Left renal pelvis (tissue), 4 donors: ENCODE measurements at places on chromosomes 5 and 9. TPM values are rescaled to one million over a fixed set of nuclear protein-coding genes. Genes with fewer than 3 reads are reported as not detected.

Gene ADAMTSL1
- polyA plus RNA-seq, result 19.0 TPM

Gene SHC3
- 1.2 TPM for polyA plus RNA-seq

Gene MLANA
- 0.99 TPM for polyA plus RNA-seq

Gene GOLM1
- 170 TPM for polyA plus RNA-seq

Gene TOR1B
- polyA plus RNA-seq, result 19.3 TPM

Gene HTR1A
- not detected for polyA plus RNA-seq

Gene SLC36A3
- not detected for polyA plus RNA-seq

Gene PITX1
- polyA plus RNA-seq, result not detected

Gene KIF24
- polyA plus RNA-seq, result 5.5 TPM

Gene FOXD4L3
- not detected for polyA plus RNA-seq

GRCh38 chr9:82996941-82997340, 66.0 kb downstream of the RASEF start:
- no peak for DNase-seq

DNA sequence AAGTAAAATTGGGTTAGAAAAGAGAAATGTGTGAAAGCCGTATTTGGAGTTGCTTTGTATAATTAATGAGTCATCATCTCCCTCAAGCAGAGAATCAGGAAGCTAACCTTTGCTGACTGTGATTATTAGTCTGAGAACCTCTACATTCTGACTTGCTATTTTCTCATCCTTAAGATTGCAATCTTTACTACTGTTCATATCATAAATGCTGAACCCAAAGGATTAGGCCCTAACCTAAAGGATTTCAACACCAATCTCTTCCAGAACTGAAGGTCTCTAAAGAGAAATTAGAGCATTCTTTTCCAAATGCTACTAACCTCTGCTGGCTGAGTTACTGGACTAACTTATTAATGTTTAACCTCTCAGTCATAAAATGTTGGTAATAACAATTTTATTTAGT, 538.1 kb upstream of the MEF2C start:
- DNase-seq, result no peak

DNA sequence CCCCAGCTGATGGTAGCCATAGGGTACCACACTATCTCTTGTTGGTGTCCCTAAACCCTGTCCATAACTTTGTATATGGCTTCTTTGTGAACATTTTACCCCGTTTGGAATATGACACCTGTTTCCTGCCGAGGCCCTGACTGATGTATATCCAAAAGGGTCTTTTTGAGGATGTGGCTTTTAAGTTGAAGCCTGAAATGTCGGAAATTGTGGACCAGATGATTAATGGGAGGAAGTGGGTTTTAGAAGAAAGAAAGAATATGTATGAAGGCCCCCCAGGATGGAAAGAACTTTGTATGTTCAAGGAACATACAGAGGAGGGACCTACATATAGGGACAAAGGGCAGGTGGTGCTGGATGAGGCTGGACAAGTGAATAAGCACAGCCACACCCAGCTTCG, 16.7 kb upstream of the TNFSF8 start:
- DNase-seq, result no peak

DNA sequence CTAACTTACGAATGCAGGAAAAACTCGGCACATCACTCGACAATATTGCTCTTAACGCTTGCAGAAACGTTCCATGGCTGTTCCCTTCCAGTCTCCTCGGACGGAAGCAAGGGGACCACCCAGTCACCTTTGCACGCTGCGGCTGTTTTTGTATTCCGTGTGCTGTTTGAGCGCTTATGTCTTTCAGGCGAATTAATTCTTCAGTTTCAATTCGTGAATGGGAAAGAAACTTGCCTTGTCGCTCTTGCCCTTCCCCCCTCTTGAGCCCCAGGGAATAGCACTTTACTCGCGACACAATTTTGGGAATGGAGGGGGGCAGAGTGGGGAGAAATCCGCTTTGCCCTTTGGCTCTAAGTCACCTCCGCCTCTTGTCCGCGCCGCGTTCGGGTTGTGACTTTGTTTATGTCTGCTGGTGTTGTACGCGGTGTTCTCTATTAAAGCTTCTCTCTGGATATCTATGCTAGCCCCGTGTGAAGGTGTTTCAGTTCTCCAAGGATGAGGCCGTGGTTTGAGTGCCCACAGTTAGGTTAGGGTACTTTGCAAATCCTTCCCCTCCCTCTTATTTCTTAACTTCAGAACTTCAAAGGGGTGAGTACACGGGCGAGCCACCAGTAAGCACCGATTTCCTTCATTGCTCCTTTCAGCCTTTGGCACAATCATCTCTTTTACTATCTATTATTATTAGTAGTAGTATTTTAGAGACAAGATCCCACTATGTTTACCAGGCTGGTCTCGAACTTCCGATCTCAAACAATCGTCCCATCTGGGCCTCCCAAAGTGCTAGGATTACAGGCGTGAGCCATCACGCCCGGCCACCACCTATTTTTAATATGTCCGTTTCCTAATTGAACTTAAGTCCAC, 2.7 kb downstream of the FOXB2 start:
- DNase-seq, result no peak

DNA sequence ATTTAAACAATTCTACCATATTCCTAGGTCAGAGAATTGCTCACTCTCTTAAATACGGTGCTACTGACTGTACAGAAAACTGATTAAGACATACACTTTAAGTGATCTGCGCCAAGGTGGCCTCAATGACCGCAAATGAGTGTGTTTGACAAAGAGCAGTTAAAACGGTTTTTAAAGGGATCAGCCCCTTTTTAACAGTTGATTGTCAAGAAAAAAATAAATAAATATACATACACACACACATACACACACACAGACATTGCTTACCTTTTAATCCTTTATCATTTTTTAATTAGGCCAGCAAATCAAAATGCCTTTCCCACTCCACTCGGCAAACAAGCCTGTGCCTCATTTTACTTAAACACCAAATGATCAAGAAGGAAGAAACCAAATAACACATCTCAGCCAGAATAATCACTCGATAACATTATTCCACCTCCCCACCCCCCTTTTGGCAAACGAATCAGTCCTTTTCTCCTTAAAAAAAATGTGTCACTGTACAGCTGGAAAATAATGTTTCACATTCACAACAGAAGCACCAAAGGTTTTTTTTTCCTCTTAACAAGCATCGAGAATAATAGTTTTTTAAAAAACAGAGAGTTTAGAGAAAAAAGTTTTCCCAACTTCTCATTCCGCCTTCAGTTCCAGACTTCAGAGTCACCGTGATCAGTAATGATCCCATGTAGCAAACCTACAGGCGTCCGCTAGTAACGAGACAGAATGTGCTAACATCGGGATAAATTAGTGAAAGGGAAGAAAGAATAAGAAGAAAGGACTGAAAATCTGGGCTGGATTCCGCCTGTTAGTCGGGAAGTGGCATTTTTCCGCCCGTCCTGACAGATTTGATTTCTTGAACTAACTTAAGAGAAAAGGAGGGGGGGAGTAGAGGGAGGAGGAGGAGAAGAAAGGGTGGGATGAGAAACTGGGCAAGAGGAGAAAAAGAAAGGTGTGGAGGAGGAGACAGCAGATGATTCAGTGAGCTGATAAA, at the start of gene ZNF608:
ZNF608 (minus strand) TSS at position 712 of the 988 bp plus-strand sequence. CDS start 1,650 bp downstream, outside the sequence.
- DNase-seq, result no peak

DNA sequence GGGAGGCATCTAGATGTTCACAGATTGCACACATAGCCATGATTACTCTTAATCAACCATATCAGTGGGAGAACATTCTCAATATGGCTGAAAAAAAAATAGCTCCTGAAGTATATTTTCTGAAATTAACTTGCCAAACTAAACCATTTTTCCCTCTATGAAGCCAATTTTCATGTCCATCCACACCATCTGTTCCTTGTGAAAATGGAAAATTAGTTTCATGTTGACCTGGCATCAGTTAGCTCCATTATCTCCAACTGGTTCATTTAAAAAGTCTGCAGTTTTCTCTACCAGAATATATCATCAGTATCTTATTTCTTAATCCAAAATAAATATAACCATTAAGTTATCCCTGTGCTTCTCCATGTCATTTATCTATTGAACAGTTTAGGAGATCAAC, 138.8 kb upstream of the CDH10 start:
- no peak for DNase-seq

DNA sequence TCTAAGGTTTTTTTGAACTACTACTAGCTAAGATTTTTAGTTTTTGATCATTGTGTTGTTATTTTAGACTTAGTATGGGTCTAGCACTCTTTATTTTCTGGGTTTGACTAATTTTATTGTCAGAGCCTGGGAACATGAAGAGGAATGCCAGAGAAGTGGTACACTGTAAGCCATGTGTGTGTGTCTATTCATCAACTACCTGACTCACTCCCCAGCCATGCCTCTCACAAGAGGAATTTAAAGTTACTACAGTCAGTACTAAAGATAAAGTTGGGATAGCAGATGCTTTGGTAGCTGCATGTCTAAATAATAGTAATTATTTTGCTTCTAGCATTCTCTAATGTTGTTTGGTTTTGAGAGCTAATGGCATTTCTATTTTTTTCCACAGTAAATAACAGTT, 264.8 kb downstream of the CSNK1G3 start:
- no peak for DNase-seq

- DNase-seq, result no peak
These were observed 20.7 kb downstream of the TNFSF8 start for GRCh38 chr9:114909661-114910060.

- DNase-seq, result no peak
These were observed 4.5 kb downstream of the UBE2D2 start for GRCh38 chr5:139565411-139566305.

DNA sequence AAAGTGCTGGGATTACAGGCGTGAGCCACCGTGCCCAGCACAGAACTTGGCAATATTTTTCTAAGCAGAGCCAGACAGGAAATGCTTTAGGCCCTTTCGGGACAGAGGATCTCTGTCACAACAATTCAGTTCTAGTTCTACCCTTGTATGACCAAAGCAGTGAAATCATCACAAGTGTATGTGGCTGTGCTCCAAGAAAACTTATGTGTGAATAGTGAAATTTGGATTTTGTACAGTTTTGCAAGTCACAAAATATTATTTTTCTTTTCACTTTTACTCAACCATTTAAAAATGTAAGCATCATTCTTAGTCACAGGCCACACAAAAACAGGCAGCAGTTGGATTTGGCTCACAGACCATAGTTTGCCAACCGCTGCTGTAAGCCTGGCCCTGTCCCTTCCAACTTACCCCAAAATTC, 20.4 kb upstream of the PRUNE2 start:
- DNase-seq, result no peak

DNA sequence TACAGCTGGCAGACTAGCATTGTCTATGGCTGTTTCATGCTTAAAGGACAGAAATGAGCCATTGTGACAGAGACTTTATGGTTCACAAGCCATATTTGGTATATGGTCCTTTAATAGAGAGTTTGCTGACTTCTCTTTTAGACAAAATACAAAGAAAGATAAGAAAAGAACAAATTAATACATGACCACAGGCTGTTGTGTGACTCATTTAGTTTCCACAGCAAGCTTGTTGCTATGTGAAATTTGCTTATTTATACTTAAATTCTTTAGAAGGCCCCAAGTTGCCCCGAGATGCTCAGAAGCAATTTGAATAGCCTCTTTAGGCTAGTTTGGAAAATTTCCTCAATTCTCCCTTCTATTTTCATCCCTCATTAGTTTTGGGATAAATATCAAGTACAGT, 315.3 kb upstream of the RPS23 start:
- DNase-seq, result no peak

DNA sequence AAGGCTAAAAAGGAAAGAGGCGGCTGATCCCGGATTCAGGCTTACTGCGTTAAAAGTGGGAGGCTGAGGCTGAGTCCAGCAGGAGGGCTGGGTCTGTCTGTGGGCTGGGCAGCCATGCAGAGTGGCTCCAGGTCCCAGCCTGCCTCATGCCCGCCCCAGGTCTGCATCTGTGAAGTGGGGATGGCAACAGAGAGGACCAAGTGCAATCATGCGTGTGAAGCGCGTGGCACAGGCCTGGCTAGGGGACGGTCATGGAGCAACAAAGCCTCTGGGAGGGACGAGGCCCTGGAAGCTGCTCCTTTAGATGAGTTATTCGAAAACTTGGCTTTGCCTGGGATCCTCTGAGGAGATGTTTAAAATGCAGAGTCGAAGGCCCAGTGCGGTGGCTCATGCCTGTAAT, 30.4 kb upstream of the BARHL1 start:
- no peak for DNase-seq

GRCh38 chr9:81855538-81855937, 72.7 kb upstream of the SPATA31D4 start:
- no peak for DNase-seq

- DNase-seq, result no peak
These were observed 309.2 kb upstream of the EFNA5 start for GRCh38 chr5:107979900-107980299.

GRCh38 chr5:66669862-66670195, 73.6 kb downstream of the MAST4 start:
- no peak for DNase-seq
